ENCODE measurements at places on chromosomes 4 and X. TPM values are rescaled to one million over a fixed set of nuclear protein-coding genes. Genes with fewer than 3 reads are reported as not detected.

GAGE2A gene
- total RNA-seq, result not detected

DNA sequence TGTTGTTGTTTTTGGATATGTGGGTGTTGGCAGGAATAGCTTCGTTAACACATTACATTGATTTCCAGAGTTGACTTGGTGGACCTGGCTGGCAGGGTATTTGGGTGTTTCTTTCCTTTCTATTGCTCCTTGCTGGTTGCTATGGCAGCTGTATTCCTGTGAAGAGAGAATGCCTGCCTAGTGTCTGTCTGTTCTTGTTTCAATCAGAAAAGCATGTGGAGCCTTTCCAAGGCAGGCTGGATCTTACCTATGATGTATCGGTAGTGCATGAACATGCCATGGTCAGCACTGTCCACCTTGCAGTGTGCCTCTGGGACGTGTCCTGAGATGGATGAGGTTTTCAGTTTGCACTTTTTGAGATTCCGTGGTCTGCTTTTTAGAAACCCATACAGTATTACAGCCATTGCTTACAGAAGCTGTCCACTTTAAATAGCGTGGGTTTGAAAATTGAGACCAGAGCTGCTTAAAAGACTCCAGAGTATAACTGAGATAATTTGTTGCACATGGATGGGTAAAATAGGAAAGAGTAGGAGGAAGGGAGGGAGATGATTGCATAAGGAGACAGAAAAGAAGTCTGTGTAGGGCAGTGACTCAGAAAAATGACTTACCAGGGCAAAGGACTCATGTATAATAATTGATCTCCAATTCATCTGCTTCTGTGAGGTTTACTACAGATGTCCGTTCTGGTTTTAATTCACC lies 20.0 kb upstream of the AADAT start:
- H3K27me3 ChIP-seq, result no peaks in the 10 kb centered on the region
- no peak overlapping the region for H3K27ac ChIP-seq
- H3K4me3 ChIP-seq, result no peak overlapping the region
- no peaks in the 10 kb centered on the region for H3K36me3 ChIP-seq

- peaks cover 35% of the 10 kb centered on the region for H3K4me1 ChIP-seq
- no peak overlapping the region for H3K4me3 ChIP-seq
- H3K27me3 ChIP-seq, result no peaks in the 10 kb centered on the region
- no peaks in the 10 kb centered on the region for H3K36me3 ChIP-seq
- H3K27ac ChIP-seq, result peak overlapping the region; percentile 16
Observed at GRCh38 chr4:24234288-24234848, 344.5 kb upstream of the PPARGC1A start.

- H3K27ac ChIP-seq, result no peak overlapping the region
- no peaks in the 10 kb centered on the region for H3K4me1 ChIP-seq
- H3K4me3 ChIP-seq, result no peak overlapping the region
- H3K36me3 ChIP-seq, result no peaks in the 10 kb centered on the region
- no peak for DNase-seq
Observed at GRCh38 chrX:18971506-18971905, 12.4 kb downstream of the PHKA2 start.

GRCh38 chr4:76550966-76551780 lies 116.1 kb downstream of the SHROOM3 start:
- H3K36me3 ChIP-seq, result no peaks in the 10 kb centered on the region
- no peak overlapping the region for H3K4me3 ChIP-seq
- H3K4me1 ChIP-seq, result no peaks in the 10 kb centered on the region
- DNase-seq, result no peak
- no peaks in the 10 kb centered on the region for H3K27me3 ChIP-seq

DNA sequence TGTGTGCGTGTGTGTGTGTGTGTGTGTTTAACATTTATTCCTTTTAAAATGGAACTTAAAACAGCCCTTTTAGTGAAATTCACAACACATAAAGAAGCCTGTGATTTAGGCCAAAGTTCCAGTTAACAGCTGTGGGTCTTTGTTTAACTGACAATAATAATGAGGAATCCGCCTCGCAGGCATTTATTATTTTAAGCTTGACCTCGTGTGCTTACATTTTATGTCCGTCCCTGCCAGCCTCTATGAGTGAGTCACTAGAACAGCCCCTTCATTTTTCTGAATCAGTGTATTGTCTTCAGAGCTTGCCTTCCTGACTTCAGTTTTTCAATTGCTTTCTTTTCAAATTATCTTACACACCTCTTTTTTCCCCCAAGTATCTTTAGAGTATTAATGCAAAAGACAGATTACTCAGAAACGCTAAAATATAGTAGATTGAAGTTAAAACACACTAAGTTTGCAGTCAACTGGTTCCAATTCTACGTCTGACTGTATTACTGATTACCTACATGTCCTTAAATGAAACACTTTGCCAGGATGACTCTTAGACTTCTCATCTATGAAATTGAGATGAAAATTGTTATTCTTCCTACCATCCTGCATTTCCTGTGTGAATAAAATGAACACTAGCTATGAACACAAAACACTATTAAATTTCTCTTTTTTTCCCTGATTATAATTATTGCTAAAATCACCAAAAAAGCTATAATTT lies 319.6 kb upstream of the HS3ST1 start:
- H3K4me1 ChIP-seq, result no peaks in the 10 kb centered on the region
- no peak for DNase-seq
- no peaks in the 10 kb centered on the region for H3K27me3 ChIP-seq
- H3K36me3 ChIP-seq, result no peaks in the 10 kb centered on the region
- H3K4me3 ChIP-seq, result no peak overlapping the region

Measured in right lobe of liver (tissue), 6 donors.